ENCODE measurements at places on chromosomes 3 and 15.
A peak's percentile ranks its signal among the peaks of the same experiment; 100 is the strongest.

DNA sequence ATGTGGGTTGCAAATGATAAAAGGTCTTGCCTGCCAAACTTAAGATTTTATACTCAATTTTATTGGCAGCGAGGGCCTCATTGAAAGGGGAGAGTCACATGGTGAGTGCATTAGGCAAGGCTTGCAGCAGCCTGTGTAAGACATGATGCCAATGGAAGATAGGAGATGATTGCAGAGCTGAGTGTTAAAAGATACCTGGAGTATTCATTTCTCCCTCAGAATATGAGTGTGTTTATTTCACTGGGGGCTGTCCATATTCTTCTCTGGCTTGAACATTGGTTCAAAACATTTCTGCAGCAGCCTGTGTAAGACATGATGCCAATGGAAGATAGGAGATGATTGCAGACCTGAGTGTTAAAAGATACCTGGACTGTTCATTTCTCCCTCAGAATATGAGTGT, 165.2 kb upstream of the NUDT16 start:
- no peak for DNase-seq

DNA sequence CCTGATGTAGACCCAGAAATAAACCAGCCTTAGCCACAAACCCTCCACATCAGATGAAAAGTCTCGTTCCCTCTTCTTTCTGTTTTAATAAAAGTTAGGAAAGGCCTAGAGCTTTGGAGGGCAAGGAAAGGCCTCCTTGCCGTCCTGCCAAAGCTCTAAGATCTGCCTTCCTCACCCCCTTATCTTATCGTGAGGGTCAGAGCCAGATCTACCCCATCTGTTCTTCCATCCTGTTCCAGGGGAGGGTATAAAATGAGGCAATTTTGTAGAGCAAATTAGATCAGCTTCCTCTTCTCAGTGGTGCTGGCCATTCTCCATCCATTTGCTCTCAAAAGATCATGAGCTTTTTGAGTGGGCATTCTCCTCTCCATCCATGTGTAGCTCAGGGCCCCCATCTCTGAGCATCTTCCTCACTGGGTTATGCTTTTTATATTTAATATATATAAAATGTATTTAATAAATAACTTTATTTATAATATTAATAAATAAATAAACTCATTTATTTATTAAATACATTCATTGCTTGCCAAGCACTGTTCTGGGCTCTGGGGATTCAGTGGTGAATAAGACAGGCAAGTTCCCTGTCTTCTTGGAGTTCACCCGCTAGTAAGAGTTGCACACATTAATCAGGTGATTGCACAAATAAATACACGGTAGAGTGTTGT, 2.0 kb upstream of the SLC24A1 start:
- DNase-seq = no peak

DNA sequence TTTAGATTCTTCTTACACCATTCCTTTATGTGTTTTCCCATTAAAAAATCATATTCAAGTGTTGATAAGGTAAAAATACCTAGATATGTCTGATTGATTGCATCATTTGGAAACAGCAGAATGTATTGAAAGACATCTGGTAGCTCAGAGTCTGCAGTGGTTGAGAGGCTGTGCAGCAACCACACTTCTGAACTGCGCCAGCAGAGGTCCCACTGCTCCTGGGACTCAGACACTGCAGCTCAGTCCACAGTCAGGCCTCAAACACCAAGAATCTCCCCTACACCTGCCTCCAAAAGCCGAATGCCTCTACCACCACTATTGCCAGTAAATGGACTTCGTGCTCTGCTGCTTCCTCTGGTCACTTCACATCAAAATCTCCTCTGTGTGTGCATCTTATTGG, 176.9 kb upstream of the LMCD1 start:
- DNase-seq = peak; percentile 55

DNA sequence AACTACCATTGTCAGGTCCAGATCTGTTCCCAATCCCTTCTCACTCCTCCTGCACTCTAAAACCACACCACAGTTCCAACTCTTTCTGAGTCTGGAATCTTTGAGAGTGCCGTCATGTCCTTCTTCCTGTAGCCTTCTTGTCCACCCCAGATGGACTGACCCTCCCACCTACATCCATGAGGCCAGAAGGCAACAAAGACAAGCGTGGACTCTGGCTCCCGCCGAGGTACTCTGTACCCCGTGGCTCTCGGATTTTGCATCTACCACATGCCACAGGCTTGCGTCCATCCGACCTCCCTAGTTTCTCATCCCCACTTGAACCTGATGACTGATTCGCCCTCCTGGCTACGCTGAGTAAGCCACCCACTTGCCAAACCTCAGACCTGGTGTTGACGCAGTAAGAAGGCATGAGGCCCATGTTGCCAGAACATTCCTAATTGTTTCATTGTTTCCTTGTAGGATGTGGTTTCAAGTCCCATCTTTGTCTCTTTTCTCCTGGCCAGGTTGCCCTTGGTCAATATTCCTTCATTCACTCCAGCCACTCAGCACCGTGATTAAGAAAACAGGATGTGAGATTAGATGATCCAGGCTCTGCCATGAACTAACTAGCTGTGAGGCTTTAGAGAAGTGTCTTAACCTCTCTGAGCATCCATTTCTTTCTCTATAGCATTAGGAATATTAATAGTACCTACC, 1.1 kb upstream of the ZBTB38 start:
- no peak for DNase-seq

GRCh38 chr3:171801738-171802589, 8.3 kb downstream of the PLD1 start:
- DNase-seq = no peak

GRCh38 chr3:55873523-55874254, 386.6 kb upstream of the WNT5A start:
- DNase-seq = no peak

- no peak for DNase-seq
These were observed 47.4 kb downstream of the PAQR5 start for GRCh38 chr15:69346112-69346511.

DNA sequence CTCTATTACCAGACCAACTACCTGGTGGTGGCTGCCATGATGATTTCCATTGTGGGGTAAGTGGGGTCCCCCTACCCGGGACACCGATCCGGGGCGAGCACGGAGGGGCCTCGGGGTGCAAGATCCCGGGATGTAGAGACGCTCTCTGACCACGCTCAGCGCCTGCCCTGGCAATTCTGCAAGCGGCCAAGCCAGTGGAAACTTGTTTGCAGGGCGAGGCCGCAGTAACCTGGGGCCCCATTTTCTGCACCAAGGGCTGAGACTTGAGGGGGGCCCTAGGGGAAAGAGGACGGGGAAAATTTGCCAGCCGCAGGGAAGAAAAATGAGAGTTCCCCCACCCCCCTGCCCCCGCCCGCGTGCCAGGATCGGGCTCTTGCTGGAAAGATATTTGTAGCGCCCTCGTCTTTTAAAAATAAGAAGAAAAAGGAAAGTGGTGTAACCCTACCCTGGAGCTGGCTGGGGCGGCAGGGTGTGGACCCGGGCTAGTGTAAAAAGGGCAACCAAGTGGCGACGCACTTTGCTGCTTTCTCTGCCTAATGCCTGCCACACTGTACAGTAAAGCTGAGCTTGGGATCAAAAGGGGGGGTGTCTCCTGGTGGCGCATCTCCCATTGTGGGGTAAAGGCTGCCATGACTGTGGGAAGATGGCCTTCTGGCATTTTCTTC, 563 bp downstream of the ARL6IP5 start:
- DNase-seq = no peak

DNA sequence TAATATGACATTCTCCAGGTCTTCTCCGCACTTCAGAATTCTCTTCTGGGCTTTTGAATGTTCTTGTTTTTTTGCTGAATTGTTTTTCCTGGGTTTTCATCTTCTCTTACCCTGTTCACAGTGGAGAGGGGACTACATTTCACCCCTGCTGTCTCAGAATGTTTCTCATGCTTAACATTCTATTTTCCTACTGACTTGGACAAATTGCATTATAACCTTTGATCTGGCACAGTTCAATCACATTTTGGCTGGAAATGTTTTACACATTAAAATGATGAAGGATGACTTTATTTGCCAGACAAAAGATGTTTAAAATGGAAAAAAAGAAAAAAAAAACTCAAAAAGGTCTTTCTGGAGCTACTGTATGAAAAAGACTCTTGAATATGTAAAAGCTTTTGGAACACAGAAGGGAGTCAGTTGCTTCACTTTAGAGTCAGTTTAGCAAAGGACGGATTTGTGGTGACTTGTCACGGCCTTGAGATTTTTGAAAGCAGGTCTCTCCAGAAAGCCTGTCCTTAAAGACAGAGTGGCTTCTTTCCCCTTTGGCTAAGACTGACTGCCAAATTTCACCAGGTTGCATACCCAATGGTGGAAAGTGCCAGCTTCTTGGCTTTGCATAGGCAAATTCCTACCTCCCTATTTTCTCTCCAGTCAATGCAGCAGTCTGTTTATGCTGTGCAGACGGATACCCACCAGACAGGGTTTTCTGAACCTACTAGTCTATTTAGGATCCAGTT, 401.0 kb upstream of the TBL1XR1 start:
- DNase-seq = no peak
